ENCODE measurements at places on chromosomes 1 and 21. TPM values are rescaled to one million over a fixed set of nuclear protein-coding genes. Genes with fewer than 3 reads are reported as not detected.

Gene GJC2
- 3.5 TPM for total RNA-seq

Gene OSCP1
- 1.2 TPM for total RNA-seq

GRCh38 chr1:100616121-100616621 is 78.2 kb downstream of the GPR88 start:
- no peak for DNase-seq

DNA sequence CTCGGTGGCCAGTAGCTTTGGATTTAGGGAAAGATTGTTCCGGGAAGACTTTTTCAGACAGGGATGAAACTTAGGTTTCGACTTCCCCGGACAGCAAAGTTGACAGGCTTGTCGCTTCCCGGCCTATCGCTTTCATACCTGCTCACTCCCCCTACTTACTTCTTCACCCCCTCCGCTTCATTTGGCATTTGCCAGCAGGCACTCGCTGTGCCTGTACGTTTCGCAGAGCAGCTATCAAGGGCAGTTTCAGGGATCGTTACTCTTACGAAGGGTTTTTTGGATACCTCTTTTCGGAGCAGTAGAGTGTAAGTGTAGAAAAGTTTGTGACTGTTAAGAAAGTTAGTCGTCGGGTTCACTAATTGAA is 393 bp downstream of the BLZF1 start:
- peak; percentile 52 for DNase-seq

GRCh38 chr1:176469450-176470010 is 6.6 kb downstream of the PAPPA2 start:
- DNase-seq, result no peak

GRCh38 chr1:54497338-54497737 is 50.7 kb upstream of the ACOT11 start:
- no peak for DNase-seq

DNA sequence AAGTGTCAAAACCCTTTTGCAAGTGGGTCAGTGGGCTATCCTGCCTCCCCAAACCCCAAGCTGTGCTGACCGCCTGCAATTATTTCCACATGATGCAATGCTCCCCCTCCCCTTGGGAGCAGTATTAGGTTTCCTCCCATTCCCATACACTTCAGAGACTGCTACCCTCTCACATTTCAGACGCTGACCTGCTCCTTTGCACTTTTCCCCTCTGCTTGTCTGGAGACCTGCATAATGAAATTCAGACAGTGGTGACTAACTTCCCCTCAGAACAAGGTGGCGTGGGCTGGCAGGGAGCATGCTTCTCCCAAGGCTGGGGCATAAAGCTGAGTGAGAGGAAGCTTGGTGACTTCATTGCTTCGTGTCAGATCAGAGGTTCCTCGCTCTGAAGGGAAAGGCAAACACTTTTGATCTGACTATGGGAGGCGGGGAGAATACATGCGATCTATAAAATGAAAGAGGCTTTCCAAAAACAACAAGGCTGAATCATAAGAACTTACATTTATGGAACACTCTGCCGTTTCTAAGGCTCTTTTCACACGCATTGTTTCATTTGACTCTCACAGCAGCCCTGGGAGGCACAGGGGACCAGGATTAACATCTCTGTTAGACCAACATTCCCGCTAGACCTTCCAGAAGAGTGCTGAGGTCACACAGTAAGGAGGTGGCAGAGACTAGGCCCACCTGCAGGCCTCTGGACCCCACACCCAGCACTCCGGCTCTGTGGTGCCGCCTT is 27.5 kb upstream of the ROR1 start:
- peak; percentile 34 for DNase-seq

DNA sequence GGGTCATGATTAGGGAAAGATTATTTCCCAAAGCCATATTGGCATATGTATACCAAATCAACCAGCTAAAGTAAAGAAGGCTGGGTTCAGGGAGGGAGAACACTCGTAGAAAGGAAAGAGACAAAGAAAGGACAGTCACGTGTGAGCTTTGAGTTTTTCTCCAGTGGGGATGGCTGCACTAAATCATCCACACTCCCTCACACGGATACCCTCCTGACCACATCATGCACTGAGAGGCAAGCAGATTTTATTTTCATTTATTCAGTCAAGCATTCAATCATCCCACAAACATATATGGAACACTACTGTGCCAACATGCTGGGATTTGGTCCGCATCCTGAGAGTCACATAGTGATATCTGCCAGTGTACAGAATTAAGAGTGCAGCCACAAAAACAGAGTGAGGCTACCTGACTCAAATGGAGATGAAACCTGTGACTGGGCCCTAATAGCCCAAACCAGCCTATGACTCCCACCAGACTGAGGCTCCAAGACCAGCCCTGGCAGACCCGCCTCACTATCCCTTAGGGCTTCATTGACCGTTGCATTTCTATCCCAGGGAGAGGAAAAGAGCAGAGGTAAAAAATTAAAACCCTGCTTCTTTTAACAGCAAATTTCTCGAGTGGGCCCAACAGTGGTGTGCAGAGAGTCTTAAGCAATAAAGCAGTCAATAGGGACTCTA is 155.9 kb downstream of the BARHL2 start:
- DNase-seq, result no peak

Measured in activated CD8-positive, alpha-beta T cell treated with anti-CD3 and anti-CD28 coated beads for 36 hours (primary cell).